ENCODE measurements at places on chromosomes 7 and 10. TPM values are rescaled to one million over a fixed set of nuclear protein-coding genes. Genes with fewer than 3 reads are reported as not detected.

Gene MSS51
- total RNA-seq = 2.1 TPM

Gene ITGB8
- total RNA-seq = 95.7 TPM

Gene PLXNA4
- 29.5 TPM for total RNA-seq

Gene SFXN2
- 6.7 TPM for total RNA-seq

Gene THSD7A
- 0.17 TPM for total RNA-seq

Gene LEP
- total RNA-seq = 0.17 TPM

Gene GDF2
- not detected for total RNA-seq

Gene ZNF107
- total RNA-seq = 2.2 TPM

Gene KLF14
- not detected for total RNA-seq

Gene PRSS37
- not detected for total RNA-seq
